ENCODE measurements at places on chromosomes 16 and 17.

DNA sequence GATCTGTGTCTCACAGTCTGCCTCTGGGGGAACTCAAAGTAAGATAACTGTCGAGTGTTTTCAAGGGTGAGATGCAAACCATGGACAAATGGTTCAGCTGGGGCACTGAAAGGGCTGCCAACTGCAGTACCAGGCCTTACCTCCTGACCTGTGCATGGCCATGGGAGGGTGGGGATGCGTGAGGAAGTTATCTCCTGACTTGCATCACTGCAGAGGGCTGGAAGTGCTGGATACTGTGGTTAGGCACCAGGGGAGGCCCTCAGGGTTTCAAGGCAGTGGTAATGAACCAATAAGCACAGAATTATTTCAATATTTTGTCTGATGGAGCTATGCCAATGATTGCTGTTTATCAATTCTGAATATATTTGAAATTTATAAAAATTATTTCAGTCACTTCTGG lies 159.2 kb downstream of the CYLD start:
- no peak for DNase-seq

DNA sequence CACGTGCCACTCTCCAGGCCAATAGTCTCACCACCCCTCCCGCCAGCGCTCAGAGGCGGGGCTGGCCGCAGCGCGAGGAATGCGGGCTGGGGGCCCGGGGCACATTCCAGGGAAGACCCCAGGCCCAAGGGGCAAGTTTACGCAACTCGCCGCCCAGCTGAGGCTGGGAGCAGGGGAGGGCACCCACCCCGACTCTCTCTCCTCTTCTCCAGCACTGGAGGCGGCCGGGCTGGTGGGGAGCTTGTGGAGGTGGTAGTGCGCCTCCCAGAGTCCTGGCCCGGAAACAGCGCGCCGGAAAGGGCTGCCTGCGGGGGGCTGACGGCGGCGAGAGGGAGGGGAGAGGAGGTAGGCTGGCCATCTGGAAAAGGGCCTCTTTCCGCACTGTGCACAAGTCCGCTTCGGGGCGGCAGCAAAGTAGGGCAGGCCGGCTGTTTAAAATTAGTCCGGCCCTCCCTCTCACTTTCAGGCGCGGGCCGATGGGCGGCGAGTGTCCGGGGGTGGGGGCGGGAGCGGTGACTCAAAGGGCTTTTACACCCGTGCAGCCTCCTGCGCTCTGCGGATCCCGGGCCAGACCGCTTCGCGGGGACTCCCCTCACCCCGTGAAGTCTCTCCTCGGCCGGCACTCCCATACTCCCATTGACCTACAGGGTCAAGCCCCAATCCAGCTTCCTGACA lies 1.1 kb downstream of the FHOD1 start:
- DNase-seq = peak; percentile 81

- DNase-seq = no peak
These were observed 5.8 kb upstream of the TRAF4 start for GRCh38 chr17:28737770-28738679.

DNA sequence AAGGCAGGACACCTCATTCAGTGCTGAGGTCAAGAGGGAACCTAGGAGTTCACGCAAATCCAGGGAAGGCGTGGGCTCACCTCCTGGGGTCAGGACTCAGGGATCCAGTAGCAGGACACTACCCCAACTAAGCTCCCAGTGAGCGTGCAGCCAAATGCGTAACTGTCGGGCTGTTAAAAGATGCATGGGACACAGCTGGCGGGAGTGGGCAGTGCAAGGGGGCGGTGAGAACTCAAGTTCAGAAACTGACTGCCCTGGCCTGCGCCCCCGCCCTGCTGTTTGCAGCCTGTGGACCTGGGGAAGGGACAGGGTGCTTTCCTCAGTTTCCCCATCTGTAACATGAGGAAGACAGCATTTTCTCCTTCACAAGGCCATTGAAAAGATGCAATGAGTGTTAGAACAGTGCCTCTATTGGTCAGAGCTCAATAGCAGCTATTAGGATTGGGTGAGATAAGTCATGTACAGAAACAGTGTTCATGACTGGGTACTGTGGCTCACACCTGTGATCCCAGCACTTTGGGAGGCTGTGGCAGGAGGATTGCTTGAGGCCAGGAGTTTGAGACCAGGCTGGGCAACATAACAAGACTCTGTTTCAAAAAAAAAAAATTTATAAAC lies 20.2 kb downstream of the CDIPT start:
- no peak for DNase-seq

DNA sequence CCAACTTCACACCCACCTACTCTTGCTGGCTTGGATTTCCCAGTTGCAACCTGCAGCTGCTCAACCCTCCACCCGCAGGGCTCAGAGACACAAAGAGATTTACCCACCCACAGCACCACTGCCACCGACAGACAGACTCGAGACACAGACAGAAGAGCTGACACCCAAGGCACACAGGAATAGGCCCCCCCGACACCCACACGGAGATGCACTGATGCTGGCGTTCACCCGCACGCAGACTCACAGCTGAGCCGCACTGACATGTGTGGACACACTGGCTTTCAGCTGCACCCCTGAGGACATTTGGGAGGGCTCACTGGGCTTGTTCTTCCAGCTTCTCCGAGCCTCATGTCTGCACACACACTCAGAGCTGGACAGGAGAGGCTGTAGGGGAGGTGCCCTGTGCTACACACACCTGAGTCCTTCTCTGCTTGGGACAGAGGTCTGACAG lies 8.2 kb downstream of the STX1B start:
- DNase-seq = no peak

DNA sequence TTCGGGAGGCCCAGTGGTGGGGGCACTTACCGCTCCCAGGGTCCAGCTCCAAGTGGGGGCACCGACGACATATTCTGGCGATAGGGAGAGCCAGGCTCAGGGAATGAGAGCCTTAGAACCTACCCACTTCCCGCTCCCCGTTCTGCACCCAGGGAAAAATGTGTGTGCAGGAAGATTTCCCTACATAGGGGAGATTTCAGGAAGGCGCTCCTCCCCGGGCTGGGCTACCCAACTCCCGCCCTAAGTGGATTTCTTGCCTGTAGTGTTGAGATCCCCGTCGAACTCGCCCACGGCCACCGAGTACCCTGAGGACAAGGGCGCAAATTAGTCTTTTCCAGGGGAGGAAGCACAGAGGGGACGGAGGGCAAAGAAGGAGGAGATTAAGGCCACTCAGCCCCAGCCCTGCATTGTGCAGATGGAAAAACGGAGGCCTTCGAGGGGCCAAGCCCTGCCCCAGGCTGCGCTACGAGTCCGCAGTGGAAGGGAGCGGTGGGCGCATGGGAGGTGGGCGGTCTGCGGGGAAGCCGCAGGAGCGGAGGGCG lies 5.1 kb downstream of the ITGA2B start:
- DNase-seq = no peak

DNA sequence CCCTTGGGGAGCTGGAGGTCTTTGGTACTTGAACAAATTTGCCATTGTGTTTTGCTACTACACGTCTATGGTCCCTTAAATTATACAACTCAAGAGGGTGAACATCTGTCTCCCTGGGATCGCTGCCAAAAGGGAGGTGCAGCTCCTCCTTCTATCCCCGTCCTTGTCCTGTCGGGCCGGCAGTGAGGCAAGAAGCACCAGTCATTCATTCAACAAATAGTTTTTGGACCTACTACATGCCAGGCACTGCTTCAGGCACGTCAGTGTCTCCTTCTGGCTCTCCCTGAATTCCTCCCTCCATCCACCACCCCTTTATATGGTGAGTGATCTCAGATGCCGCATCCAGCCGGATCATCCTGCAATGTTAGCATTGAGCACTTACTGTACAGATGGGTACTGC lies 2.2 kb upstream of the RPL38 start:
- DNase-seq = peak; percentile 52

Measured in GM03348 (cell line).